MCF 10A (cell line): ENCODE measurements at places on chromosomes 4 and X. TPM values are rescaled to one million over a fixed set of nuclear protein-coding genes. Genes with fewer than 3 reads are reported as not detected.

Gene CXCL9
- total RNA-seq: not detected in 2 replicates

- H3K36me3 ChIP-seq: no peaks in the 10 kb centered on the region
- peak; percentile 74 for DNase-seq
- peak within 1 kb of the TSS; percentile 89 for H3K4me3 ChIP-seq
- peaks cover 6% of the 10 kb centered on the region for H3K4me1 ChIP-seq
- peak within 1 kb of the TSS; percentile 85 for H3K27ac ChIP-seq
- peaks cover 78% of the 10 kb centered on the region for H3K27me3 ChIP-seq
Observed at GRCh38 chrX:106611679-106612392, at the start of gene RADX. Gene RADX (plus strand): TSS chrX:106611978. CDS start chrX:106612081, 103 bp downstream.

- H3K27me3 ChIP-seq: no peaks in the 10 kb centered on the region
- DNase-seq: no peak
- no peak overlapping the region for H3K4me3 ChIP-seq
- H3K36me3 ChIP-seq: peaks cover 64% of the 10 kb centered on the region
- H3K4me1 ChIP-seq: peaks cover 31% of the 10 kb centered on the region
- peak overlapping the region; percentile 88 for H3K27ac ChIP-seq
Observed at GRCh38 chr4:184402239-184402638, 72.1 kb downstream of the IRF2 start.

GRCh38 chrX:13029887-13030771 is 14.3 kb downstream of the FAM9C start:
- H3K4me3 ChIP-seq: no peak overlapping the region
- no peaks in the 10 kb centered on the region for H3K36me3 ChIP-seq
- H3K27me3 ChIP-seq: peaks cover 57% of the 10 kb centered on the region
- H3K27ac ChIP-seq: peak overlapping the region; percentile 9
